Motor neuron (in vitro differentiated cells): ENCODE measurements at places on chromosomes 11 and 22.

- ATAC-seq, result peak; percentile 47
Measured at GRCh38 chr22:31313366-31314147, 21.3 kb upstream of the PIK3IP1 start.

DNA sequence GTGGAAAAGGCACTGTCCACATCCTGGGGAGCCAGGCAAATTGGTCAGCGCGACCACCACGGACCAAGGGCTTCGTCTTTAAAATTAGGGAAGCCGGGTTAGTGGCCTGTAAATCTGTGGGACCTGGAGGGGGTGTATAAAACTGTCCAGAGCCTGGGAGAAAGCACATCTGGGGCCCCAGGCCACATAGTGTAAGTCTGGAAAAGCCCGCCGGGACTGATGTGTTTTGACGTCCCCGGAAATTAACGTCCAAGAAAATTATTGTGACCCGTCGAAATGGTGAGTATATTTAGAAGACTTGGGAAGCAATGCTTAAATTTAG, 4.2 kb upstream of the IGF2 start:
- ATAC-seq, result no peak

DNA sequence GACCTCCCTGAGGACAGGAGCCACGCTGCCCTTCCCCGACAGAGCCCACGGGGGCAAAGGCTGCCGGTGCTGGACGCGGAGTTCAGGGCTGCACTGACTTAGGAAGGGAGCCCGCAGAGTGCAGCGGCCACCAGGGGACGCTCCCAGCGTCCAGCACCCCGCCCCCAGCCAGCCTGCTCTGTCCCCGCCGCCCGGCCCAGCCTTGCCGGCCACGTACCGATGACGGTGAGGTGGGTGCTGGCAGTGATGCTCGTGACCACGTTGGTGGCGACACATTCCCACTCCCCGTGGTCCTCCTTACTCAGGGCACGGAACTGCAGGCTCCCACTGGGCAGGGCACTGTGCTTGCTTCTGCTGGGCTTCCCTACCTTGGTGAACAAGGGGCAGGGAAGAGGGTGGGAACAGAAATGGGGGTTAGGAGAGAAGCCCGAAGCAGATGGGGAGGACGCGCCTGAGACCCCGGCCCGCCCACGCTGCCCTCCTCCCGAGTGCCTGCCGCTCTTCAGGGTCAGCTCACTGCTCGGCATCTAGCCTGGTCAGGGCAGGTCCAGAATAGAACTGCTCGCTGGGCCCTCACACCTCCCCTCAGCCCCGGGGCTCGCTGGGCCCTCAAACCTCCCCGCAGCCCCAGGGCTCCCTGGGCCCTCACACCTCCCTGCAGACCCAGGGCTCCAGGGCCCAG, 25.9 kb downstream of the IGSF9B start:
- peak; percentile 12 for ATAC-seq

- no peak for ATAC-seq
Measured at GRCh38 chr22:32836280-32837123, 35.0 kb downstream of the TIMP3 start.

- ATAC-seq, result peak; percentile 6
Measured at GRCh38 chr11:65615950-65616574, 486 bp downstream of the PCNX3 start.

- ATAC-seq, result peak; percentile 100
Measured at GRCh38 chr11:10108915-10109680, 184.9 kb downstream of the SBF2 start.
